ENCODE measurements at places on chromosomes 1 and 21.

GRCh38 chr1:236904892-236905741, 99.1 kb downstream of the MT1HL1 start:
- DNase-seq, result no peak

- no peak for DNase-seq
Observed at GRCh38 chr21:36839123-36839522, 127.3 kb downstream of the HLCS start.

DNA sequence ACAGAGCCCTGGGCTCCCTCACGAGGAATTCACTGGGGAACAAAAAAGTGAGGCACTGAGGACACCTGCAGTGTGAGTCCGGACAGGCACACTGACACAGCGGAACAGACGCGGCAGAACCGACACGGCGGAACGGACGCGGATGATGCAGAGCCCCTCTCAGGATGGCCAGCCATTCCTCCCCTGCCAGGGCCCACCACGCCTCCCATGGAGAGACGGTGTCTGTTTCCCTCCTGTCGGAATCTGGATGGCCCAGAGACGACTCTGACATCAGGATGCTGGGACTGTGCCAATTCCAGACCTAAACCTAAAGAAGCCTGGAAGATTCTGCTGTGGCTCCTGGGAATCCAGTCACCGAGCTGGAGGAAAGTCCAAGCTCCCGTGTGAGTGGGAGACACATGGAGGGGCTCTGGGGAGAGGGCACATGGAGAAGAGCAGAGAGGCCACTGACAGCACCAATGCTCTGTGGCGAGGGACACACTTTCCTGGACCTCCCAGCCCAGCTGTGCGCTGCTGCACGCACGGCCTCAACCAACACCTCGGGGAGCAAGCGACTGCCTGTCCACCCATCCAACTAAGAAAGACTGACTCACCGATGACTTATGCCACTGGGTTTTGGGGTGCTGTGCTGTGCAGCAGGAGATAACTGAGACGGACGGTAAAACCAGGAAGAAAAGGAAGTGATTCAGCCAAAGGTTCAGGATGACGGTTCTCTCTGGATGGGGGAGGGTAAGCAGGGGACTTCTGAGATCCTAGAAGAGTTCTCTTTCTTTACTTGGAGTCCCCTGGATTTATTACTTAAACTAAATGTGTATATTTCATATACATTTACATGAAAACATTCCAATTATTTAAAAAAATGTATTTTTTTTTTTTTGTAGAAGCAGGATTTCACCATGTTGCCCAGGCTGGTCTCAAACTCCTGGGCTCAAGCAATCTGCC, 23.3 kb downstream of the ZBTB17 start:
- DNase-seq, result no peak

GRCh38 chr1:159960721-159961381, 6.8 kb upstream of the SLAMF9 start:
- DNase-seq, result no peak

- no peak for DNase-seq
Observed at GRCh38 chr1:147647796-147648633, 22.3 kb downstream of the ACP6 start.

DNA sequence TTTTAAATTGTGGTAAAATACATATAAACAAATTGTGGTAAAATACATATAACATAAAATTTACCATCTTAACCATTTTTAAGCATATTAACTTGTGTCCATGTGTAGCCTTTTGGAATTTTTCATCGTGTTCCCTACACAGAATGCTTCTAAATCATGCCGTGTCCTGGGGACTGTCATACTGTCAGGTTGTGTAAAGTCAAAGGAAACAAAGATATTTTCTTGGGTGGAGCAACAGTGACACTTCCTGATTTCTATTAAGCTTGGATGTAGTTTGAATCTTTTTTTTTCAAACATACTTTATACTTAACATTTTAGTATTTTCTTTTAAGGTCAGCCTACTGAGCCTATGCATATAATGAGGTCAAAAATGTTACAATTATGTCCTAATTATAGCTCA, 32.3 kb downstream of the DOP1B start:
- DNase-seq, result no peak

DNA sequence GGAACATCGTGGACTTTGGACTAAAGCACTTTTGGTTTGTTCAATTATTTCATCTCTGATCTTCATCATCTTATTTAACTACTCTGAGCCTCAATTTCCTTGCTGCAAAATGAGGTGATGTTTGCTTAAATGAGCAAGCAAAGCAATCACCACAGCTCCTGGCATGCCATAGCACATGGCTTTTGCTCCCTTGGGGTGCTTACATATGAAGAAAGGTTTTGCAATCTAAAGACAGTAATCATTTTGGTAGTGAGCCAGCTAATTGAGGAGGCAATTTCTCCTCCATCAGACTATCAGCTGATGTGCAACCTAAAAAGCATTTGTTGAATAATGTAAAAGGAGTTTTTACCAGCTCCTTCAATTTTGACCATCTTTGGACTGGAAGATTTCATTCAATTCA, 68.8 kb upstream of the KCNJ15 start:
- no peak for DNase-seq

DNA sequence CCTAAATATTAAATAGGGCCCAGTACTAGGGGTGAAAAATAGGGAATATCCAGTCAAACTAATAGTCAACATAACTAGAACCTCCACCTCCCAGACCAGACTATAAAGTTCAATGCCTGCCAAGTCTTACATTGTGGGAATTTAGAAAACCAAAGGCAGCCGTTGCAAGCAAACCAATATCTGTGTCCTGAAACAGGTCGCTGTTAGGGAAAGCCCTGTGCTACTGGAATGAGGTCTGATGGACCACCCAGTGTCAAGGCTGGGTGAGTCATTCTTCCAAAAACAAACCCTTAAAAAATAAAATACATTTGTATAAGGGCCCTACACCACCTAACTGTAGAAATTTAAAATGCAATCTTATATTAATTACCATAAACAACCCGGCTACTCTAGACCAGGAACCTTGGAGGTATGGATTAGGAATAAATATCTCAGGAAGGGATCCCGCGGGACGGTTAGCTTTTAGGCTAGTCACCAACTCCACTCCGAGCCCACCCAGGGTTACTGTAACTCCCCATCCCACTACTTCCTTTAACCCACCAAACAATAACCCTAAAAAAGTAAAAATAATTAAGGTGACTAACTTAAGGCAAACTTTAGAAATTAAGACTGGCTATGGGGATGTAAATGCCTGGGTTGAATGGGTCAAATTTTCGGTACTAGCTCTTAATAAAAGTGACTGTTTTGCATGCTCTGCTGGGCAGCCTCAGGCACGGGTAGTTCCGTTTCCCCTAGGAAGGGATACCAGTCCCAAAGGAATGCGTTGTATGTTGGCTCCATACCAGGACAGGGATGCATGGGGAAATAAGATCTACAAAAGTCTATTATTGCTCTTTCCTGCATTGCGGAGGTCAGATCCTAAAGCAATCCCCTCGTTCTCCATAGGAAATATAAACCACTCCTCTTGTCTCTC, 65.4 kb upstream of the TLR5 start:
- DNase-seq, result no peak

DNA sequence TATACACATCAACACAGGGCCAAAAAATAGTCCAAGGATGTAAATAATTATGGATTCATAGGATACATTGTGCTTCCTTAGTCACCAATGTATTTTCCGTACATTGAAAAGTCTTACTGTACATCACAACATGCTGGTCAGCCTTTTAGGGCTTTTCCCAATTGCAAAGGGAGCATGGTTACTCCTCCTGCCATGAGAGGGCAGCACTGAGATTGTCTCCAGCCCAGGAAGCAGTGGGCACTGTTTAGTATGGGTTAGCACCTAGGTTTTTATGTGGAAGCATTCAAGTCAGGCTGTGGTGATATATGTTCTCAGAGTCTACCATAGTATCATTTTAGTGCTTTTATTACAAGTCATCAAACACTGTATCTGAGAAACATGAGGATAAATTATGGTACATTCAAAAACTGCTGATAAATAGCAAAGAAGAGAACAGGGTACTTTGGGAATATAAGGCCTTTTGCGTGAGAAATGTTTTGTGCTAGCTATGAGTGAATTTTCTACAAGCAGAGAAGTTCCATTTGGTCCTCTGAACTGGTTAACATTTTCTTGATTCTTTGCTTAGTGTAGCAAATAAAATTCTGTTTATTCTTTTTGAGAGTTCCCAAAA, 34.0 kb downstream of the ST6GALNAC5 start:
- no peak for DNase-seq

GRCh38 chr1:39317910-39318633, 113.6 kb downstream of the MACF1 start:
- DNase-seq, result no peak

GRCh38 chr1:200248541-200248940, 161.3 kb downstream of the ZNF281 start:
- no peak for DNase-seq

- no peak for DNase-seq
Observed at GRCh38 chr1:34066166-34066565, 98.9 kb downstream of the CSMD2 start.

GRCh38 chr1:77539519-77540142, 142.8 kb downstream of the ZZZ3 start:
- DNase-seq, result no peak

DNA sequence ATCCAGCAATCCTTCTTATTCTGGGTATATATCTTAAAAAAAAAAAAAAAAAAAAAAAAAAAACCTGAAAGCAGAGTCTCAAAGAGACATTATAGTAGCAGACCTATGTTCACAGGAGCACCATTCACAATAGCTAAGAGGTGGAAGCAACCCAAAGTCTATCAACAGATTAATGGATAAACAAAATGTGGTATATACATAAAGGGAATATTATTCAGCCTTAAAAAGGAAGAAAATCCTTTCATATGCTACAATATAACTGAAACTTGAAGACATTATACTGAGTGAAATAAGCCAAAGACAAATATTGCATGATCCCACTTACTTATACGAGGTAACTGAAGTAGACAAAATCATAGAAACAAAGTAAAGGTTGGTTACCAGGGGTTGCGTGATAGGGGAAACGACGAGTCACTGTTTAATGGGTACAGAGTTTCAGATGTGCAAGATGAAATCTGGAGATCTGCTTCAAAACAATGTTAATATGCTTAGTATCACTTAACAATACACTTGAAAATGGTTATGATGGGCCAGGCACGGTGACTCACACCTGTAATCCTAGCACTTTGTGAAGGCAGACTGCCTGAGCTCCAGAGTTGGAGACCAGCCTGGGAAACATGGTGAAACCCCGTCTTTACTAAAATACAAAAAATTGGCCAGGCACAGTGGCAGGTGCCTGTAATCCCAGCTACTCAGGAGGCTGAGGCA, 29.5 kb downstream of the PIK3R3 start:
- no peak for DNase-seq

DNA sequence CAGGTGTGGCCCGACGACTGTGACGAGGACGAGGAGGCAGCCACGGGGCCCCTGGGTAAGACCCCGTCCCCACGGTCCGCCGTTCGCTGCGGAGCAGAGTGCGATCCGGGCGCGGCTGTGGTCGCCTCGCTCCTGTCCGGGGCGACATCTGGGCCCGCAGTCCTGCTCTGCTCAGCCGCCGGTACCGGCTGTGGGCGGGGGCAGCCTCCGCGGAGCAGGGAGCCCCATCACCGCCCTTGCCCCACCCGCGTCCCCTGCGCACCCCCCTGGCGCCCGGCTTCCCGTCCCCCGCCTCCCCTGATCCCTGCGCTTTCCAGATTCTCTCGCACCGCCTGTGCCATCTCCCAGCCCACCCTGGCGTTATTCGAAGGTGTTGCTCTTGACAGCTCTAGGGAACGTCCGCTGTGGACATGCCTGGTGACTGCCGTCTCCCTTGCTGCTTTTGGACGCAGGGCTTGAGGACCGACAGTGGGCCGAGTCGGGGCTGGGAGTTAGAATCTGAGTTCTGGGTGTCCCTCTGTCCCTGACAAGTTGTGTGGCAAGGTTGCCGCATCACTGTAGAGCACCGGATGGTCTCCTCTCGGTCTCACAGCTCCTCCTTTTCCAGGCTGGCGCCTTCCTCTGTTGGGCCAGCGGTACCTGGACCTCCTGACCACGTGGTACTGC, 596 bp downstream of the TOR3A start:
- DNase-seq, result no peak

- DNase-seq, result no peak
Observed at GRCh38 chr1:90839323-90839722, 122.2 kb upstream of the BARHL2 start.

- DNase-seq, result no peak
Observed at GRCh38 chr1:229456016-229456415, 22.1 kb upstream of the ACTA1 start.

GRCh38 chr1:193438312-193438711, 251.9 kb upstream of the B3GALT2 start:
- DNase-seq, result no peak

DNA sequence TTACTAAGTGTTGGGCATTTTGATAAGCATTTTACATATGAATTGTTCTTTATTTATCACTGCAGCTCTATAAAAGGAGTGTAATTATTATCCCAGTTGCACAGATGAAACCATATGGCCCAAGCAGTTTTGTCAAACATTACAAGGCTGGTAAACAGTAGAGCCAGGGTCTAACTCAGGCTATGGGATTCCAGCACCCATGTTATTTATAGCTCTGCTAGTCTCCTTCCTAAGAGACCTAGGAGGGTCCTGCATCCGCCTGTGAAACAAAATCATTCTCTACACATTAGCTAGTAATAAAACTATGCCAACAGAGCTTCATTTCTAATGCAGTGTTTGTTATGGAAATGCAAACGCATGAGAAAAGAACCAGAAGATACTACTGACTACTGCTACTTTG, 58.6 kb downstream of the IL23R start:
- DNase-seq, result no peak

DNA sequence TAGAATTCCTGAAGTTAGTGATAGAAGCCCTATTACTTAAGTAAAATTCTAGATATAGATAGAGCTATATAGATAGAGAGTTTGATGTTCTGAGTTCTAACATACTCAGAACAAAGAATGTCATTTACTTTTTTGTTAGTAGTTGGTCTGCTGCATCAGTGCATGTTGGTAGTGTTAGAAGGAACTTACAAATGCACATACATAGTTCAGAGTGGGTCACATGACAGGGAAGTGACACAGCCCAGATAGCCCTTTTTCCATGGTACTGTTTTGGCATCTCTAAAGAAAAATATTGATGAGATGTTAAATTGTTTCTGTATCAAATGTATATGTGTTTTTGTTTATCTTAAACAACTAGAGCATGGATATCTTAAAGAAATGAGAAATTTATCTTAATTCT, 45.7 kb downstream of the DHX9 start:
- DNase-seq, result no peak

GRCh38 chr1:87219626-87220025, 109.1 kb upstream of the LMO4 start:
- DNase-seq, result no peak
